ENCODE measurements at places on chromosomes 16 and 17. TPM values are rescaled to one million over a fixed set of nuclear protein-coding genes. Genes with fewer than 3 reads are reported as not detected.

DNA sequence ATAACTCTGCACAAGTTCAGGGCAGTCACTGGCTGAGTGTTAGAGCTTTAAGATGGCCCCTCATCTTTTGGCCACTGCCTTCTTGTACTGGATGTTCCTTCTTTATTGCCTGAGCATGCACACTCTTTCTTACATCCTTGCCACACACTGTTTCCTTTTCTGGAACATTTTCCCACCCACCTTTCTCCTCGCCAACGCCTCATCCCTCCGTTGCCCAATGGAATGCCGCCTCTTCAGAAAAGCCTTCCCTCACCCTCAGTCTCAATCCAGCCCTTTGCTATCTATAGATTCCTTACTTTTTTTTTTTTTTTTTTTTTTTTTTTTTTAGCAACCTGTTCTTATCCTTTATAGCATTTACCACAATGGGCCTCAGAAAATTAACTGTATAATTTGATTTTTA lies 47.9 kb upstream of the RBFOX1 start:
- no peaks in the 10 kb centered on the region for H3K36me3 ChIP-seq
- no peak overlapping the region for H3K4me3 ChIP-seq
- peaks cover 13% of the 10 kb centered on the region for H3K27me3 ChIP-seq
- no peaks in the 10 kb centered on the region for H3K4me1 ChIP-seq
- H3K27ac ChIP-seq, result no peak overlapping the region

Gene TNP2
- not detected for total RNA-seq

- H3K4me1 ChIP-seq, result peaks cover 29% of the 10 kb centered on the region
- peak overlapping the region; percentile 67 for H3K4me3 ChIP-seq
- no peak for DNase-seq
- H3K27me3 ChIP-seq, result no peaks in the 10 kb centered on the region
- peaks cover 15% of the 10 kb centered on the region for H3K36me3 ChIP-seq
Observed at GRCh38 chr16:11560701-11561453, 25.8 kb downstream of the LITAF start.

GRCh38 chr16:70534971-70535370 lies 11.4 kb downstream of the SF3B3 start:
- H3K4me3 ChIP-seq, result no peak overlapping the region
- H3K27ac ChIP-seq, result no peak overlapping the region
- H3K27me3 ChIP-seq, result no peaks in the 10 kb centered on the region

Gene OSBPL7
- 9.1 TPM for total RNA-seq

DNA sequence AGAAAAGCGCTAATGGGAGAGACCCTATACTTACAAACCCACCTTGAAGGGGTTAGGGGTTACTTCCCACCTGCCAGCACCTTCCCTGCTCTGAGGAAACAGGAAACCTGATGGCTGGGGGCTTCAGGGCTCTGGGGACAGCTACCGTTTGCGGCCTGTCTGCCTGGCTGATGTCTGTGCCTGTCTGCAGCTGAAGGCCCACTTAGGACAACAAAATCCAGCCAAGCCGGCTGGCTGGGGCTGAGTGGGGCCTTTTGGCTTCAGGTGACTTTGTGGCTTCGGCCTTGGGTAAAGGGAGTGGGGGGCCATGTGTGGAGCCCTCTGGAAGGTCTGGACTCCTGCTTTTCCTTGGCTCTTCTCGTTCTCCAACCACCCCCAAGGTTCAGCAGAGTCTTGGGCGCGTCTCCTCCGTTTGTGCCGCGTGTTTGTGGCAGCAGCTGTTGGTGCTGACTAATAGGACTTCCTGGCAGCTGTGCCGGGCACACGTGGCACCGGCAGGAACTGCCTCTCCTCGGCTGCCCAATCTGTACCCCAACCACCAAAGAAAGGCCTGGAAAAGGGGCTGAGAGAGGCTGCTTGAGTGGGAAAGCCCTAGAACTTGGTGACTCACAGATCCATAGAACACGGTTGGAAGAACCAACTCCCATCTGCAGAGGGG lies 186.7 kb downstream of the MSI2 start:
- H3K36me3 ChIP-seq, result peaks cover 4% of the 10 kb centered on the region
- no peak overlapping the region for H3K27ac ChIP-seq
- no peak overlapping the region for H3K4me3 ChIP-seq
- no peak for DNase-seq
- H3K27me3 ChIP-seq, result no peaks in the 10 kb centered on the region

Gene TRPV3
- total RNA-seq, result 3.4 TPM

DNA sequence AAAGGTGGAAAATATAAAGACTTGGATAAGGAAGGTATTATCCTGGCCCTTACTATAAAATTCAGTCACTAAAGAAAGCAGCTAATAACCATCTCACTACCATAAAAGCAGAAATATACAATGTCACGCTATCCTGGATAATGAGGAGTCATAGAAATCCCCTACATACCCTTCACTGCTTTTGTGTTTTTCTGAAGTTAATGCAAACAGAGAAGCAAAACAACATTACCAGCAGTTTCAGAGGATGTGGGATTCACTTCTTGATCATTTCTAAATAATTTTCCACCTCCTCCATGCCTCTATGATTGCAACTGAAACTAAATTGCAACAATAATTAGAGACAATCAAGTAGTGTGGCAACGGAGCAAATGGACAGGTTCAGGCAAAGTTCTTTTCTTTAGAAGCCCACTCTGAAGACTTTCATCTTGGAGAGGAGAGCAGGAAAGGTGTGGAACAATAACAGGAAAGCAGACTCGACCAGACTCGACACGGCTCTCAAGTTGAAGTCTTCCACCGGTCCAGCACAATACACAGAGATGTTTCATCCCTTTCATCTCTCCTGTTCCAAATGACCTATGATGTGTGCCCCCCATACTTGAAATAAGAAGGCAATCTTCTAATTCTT lies 10.2 kb downstream of the CYTH1 start:
- H3K27me3 ChIP-seq, result no peaks in the 10 kb centered on the region
- peaks cover 27% of the 10 kb centered on the region for H3K4me1 ChIP-seq
- peaks cover 12% of the 10 kb centered on the region for H3K36me3 ChIP-seq
- DNase-seq, result no peak
- H3K27ac ChIP-seq, result peak overlapping the region; percentile 21
- no peak overlapping the region for H3K4me3 ChIP-seq

GRCh38 chr17:48043176-48043575 lies 5.0 kb upstream of the NFE2L1 start:
- peaks cover 20% of the 10 kb centered on the region for H3K27me3 ChIP-seq
- H3K4me3 ChIP-seq, result no peak overlapping the region
- no peak overlapping the region for H3K27ac ChIP-seq

DNA sequence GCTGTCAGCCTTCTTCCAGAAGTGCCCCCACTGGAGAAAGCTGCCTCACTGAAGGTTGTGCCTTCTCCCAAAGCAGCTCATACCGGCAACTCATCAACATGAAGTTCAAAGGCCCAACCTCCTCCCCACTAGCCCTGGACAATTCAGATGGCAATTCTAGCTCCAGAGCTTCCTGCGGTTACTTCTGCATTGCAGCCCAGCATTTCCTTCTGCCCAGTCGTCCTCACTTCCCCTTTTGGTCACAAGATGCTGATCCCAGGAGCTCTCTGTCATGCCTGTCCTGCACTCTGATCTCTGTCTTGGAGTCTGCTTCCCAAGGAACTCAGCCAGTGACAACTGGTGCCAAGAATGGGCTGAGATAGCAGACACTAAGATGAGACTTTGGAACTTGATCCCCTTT lies 178.2 kb upstream of the SOX9 start:
- H3K36me3 ChIP-seq, result no peaks in the 10 kb centered on the region
- no peaks in the 10 kb centered on the region for H3K4me1 ChIP-seq
- no peak overlapping the region for H3K4me3 ChIP-seq
- peaks cover 4% of the 10 kb centered on the region for H3K27me3 ChIP-seq

- H3K27ac ChIP-seq, result peak within 1 kb of the TSS; percentile 99
- H3K4me3 ChIP-seq, result peak within 1 kb of the TSS; percentile 98
- H3K4me1 ChIP-seq, result peaks cover 4% of the 10 kb centered on the region
- no peak for DNase-seq
- no peaks in the 10 kb centered on the region for H3K36me3 ChIP-seq
Observed at GRCh38 chr16:2531371-2531695, at the start of gene CEMP1. CEMP1 (minus strand) TSS chr16:2531408; CDS start chr16:2531073, 335 bp downstream.

GRCh38 chr16:12063004-12063395 lies 86.5 kb downstream of the SNX29 start:
- H3K27me3 ChIP-seq, result no peaks in the 10 kb centered on the region
- H3K4me1 ChIP-seq, result peaks cover 12% of the 10 kb centered on the region
- no peak overlapping the region for H3K4me3 ChIP-seq
- DNase-seq, result no peak

- DNase-seq, result no peak
- peak overlapping the region; percentile 36 for H3K27ac ChIP-seq
- no peaks in the 10 kb centered on the region for H3K36me3 ChIP-seq
- H3K4me3 ChIP-seq, result peak overlapping the region; percentile 66
- peaks cover 13% of the 10 kb centered on the region for H3K4me1 ChIP-seq
Observed at GRCh38 chr16:87705771-87706277, 60.0 kb downstream of the KLHDC4 start.

Gene TEKT5
- 0.52 TPM for total RNA-seq

- no peak overlapping the region for H3K4me3 ChIP-seq
- H3K27me3 ChIP-seq, result peaks cover 32% of the 10 kb centered on the region
- H3K4me1 ChIP-seq, result peaks cover 7% of the 10 kb centered on the region
Observed at GRCh38 chr17:51761105-51761504, 397.4 kb downstream of the CA10 start.

- no peaks in the 10 kb centered on the region for H3K36me3 ChIP-seq
- peaks cover 10% of the 10 kb centered on the region for H3K27me3 ChIP-seq
- no peak for DNase-seq
- H3K27ac ChIP-seq, result no peak overlapping the region
- no peaks in the 10 kb centered on the region for H3K4me1 ChIP-seq
Observed at GRCh38 chr16:73347500-73348375, 299.8 kb upstream of the ZFHX3 start.

Data from type B pancreatic cell (in vitro differentiated cells).